ENCODE measurements at places on chromosomes 7 and 10.

DNA sequence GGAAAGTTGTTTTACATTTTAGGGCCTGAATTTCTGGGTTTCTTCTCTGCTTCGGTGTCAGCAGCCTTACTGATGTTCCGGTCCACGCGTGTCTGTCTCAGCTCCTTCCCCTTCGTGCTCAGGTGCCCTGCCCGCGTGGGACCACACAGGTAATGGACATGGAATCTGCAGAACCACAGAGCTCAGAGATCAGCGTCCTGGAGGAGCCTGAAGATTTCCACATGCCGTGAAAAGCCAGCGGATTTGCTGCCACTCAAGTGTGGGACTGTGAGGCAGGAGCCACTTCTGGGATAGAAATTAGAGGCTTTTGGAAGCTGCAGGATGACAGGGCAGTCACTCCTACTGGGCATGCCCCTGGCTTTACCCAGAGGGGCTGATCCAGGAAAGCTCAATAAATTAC lies 666.1 kb upstream of the FOXK1 start:
- no peak for DNase-seq

DNA sequence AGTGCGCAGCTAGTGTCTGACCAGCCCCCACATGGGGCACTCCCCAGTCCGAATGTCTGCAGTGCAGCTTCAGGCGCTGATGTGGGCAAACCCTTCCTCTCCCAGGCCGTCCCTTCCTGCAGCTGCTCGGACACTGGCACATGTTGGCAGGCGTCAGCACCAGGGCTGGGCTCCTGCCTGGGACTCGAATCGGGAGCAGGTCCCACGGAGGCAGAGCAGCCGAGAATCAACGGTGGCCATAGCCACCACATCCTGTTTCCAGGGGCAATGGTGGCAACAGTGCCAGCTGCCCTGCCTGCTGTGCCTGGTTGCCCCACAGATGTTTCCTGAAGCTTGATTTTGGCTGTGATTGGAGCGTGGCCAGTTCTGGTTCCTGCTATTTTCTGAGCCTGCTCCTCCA lies 65.8 kb downstream of the MGMT start:
- no peak for DNase-seq

DNA sequence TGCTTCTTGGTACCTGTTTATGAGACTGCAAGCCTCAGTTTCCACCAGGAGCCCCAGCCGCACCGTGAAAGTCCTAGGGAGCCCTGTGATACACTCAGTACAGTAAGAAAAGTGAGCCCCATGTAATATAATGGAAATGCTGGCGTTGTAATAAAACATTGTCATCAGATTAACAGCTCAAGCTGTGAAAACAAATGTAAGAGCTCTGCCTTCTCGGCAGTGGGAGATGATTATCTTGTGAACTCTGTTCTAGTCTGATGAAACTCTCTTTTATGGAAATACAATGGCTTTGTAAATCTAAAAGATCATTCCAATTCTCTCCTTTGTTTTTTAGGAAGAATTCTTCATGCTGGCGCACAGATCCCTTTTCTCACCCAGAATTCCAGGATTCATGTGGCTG lies 299.9 kb downstream of the ABCA13 start:
- no peak for DNase-seq

DNA sequence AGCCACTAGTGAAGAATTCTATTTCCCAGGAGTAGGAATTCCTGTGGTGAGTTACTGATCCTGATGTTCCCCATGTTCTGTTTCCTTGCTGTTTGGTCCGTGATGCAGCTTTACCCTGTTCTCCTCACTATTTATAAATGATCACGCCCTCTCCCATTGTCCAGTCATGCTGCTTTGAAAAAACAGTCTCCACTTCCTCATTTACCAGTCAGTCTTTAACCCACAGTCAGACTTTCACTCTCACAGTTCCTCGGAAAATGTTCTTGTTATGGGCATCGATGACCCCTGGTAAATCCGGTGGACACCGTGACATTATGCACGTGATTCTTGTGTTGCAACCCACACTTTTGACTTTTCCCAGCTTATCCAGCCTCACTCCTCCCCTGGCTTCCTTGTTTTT lies 14.4 kb downstream of the SCIN start:
- peak; percentile 88 for DNase-seq

- peak; percentile 26 for DNase-seq
Observed at GRCh38 chr7:95427914-95428516, 6.8 kb downstream of the PON2 start.

DNA sequence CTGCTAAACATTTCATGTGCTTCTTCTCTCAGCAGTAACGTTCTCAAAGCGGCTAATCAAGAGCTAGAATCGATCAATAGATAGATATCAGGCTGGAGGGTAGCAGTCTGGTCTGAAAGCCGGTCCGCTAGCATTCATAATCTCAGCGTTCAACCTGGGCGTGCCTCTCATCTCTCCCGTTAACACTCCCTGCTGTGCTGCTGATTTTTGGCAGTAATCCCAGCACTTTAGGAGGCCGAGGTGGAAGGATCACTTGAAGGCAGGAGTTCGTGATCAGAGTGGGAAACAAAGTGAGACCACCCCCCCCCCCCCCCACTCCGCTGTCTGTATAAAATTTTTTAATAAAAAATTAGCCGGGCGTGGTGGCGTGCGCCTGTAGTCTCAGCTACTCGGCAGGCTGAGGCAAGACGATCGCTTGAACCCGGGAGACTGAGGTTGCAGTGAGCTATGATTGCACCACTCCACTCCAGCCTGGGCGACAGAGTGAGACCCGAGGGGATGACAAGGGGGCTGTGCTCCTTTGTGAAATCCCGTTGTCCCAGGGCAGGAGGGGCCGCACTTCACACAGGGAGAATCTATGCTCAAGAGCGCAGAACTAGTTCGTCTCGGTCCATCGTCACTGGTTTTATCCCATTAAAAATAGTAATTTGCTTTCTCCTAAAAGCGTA lies 624 bp upstream of the CEP55 start:
- peak; percentile 45 for DNase-seq

GRCh38 chr7:132072873-132073272 lies 503.4 kb downstream of the PLXNA4 start:
- DNase-seq: no peak

- no peak for DNase-seq
Observed at GRCh38 chr7:138289082-138289481, 171.0 kb upstream of the TRIM24 start.

DNA sequence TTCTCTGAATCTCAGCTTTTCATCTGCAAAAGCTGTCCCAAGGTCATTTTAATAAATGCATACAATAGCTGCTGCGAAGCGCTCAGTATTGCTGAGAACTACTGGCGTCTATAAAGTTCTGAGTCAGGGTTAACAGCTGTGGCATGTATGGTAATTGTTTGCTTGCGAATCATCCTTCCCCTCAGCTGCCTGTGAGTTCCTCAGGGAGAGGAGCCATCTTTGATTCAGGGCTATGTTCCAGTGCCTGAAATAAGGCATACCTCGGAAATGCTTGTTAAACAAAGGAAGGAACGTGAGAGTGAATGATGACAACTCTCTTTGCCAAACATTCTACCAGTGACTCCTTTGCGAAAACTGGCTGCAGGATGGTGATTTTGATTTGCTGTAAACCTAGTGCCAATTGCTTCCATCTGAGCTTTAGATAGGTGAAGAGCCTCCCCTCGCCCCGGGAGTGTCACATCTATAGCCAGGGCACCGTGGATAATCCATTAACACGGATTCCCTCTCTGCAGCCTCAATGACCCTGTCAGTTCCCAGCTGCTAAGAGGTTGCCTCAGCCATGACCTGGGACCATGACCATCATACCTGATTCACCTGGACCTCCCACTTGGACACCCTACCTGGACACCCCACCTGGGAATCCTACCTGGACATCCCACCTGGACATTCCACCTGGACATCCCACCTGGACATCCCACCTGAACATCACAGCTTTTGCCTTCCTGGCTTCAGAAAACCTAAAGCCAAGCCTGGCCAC lies 39.6 kb downstream of the GPRIN2 start:
- DNase-seq: no peak

- DNase-seq: no peak
Observed at GRCh38 chr10:83542774-83543411, 596.4 kb upstream of the GHITM start.

DNA sequence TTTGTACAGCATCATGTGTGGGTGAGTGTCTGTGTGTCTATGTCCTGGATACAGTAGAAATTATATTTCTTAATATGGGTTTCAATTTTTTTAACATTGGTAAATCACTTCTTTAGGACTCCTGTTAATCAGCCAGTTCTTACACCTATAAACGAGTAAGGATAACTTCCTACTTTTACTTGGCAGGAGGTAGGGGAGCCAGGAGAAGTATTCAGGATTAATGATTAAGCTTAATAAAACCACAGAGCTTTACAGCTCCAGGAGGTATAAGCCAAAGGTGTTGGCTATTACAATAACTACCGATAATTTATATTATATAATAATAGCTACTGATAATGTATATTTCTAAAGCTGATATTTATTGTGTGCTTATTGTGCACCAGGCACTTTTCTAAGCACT lies 1.7 kb upstream of the FAM3C start:
- DNase-seq: no peak
